ENCODE measurements at places on chromosomes 12 and 14.

- no peak for DNase-seq
These were observed 3.1 kb downstream of the C14orf180 start for GRCh38 chr14:104582662-104583061.

DNA sequence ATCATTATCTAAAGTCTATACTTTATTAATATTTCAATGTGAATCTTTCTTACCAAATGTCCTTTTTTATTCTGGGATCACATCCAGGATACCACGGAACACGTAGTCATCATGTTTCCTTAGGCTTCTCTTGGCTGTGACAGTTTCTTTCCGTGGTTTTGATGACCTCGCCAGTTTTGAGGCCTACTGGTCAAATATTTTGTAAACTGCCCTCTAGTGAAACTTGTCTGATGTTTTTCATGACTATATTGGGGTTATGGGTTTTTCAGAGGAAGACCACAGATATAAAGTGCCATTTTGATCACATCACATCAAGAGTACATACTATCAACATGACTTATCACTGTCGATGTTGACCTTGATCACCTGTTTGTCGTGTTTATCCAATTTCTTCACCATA is 14.1 kb upstream of the SERPINA6 start:
- DNase-seq = no peak

DNA sequence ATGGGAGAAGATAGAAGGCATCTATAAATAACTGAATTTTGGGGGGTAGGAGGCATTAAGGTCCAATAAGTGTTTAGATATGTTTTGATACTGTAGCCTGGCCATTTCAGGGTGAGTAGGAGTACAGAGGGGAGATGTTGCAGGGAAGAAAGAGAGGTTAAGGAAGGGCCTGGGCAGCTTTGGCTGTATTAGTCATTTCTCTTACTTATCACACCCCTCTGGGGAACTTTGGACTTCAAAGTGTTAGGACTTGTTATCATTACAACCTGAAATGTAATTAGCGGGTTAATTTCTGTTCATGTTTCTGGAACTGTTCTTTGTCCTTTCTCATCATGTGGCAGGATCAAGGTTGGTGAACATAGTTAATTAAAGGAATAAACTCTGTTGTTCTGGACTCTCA is 40.3 kb downstream of the SUSD6 start:
- no peak for DNase-seq

DNA sequence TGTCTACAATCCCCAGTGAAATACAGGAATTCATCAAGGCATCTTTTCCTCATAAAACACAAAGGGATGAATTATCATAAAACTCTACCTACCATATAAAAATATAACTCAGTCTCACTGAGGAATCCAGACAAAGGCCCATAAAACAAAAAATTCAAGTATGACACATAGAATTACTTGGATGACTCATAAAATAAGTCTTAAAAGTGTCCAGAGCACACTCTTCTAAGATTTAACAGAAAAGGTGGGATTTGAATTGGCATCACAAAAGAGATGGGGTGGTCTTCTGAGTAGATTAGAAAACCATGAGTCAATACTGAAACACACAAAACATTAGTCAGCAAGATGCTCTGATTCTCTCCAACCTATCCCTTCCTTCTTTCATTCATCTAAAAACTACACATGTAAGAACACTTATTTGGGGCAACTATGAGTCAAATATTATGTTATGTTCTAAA is 202.7 kb upstream of the GARIN6 start:
- no peak for DNase-seq

DNA sequence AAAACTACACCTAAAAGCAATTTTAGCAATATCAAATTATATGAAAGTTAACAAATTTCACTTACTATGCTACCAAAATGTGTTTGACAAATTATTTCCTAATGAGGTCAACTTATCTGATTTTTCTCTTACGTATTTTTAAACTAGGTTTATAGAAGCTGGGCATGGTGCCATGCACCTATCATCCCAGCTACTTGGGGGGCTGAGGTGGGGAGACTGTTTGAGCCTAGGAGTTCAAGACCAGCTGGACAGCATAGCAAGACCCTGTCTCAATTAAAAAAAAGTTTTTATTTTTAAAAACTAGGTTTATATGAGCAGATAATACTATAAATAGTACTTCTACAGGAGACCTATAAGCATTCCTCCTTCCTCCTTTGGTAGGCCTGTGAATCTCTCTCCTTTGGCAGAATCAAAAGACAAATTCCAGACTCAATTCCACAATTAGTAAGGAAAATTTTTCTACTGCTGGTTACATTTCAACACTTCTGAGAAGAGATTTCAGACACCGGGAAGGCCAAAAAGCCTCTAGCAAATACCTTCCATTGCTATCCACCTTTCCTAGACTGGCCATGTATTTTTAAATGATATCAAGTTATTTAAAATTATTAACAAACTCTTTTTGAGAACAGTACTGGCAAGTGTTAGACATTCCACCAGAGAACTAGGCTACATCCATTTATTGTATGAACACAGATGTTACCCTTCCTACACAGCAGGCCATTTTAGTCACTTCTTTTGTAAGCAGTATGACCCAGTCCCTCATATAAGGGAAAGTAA is 34.4 kb downstream of the CDK17 start:
- no peak for DNase-seq

DNA sequence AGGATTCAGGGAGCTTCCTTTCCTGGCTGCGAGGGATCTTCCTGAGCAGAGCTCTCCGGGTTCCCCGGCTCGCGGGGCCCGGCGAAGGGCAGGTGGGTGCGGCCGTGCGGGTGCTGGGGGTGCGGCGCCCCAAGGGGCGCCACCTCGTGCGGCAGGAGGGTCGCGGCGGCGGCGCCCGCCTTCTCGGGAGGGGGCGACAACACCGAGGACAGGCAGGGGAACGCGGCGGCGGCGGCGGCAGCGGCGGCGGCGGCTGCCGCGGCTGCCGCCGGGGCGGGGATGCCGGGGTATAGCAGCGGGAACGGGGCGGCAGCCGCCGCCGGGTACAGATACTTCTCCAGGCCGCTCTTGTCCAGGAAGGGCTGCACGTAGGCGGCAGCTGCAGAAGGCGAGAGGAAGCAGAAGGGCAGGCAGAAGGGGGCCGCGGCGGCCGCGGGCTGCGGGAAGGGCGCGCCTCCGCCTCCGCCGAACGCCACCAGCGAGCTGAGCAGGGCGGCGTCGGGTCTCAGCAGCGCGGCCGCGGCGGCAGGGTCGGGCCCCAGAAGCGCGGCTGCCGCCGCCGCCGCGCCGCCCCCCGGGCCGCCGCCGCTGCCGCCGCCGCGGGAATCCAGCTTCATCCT is 2.7 kb downstream of the BHLHE41 start:
- DNase-seq = no peak

GRCh38 chr12:47014474-47014873 is 64.9 kb upstream of the PCED1B start:
- no peak for DNase-seq

GRCh38 chr14:80390906-80391305 is 179.6 kb upstream of the DIO2 start:
- no peak for DNase-seq

DNA sequence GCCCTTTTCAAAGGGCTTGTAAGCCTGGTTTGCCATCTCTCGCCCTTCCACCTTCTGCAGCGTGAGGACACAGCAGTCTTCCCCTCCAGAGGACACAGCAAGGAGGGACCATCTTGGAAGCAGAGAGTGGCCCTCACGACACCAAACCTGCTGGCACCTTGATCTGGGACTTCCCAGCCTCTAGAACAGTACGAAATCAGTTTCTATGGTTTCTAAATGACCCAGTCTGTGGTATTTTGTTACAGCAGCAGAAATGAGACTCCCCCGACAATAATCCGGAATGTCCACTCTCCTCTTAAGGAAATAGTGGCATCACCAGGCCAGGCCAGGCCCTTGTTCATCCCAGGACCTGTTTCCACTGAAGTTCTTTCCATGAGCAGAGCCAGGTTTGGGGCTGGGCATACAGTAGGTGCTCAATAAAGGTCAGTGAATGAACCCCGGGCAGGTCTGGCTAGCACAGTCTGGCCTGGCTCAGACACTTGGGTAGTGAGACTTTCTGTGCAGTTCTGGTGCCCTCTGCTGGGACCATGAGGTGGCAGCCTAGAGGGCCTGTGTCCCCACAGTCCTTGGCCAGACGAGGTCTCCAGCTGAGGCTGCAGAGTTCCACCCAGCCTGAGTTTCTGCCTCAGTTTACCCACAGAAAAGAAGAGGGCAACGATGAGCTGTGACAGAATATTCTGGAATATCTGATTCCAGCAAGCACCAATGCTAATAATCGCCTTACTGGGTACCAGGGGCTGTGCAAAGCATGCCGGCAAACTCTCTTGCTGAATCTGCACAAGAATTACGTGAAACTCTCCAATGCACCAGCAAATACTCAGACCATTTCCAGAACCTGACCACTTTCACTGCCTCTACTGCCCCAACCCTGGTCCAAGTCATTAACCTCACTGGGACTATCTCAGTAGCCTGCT is 14.0 kb downstream of the ABCB9 start:
- DNase-seq = no peak

GRCh38 chr14:61472801-61473376 is 151.5 kb downstream of the PRKCH start:
- no peak for DNase-seq

DNA sequence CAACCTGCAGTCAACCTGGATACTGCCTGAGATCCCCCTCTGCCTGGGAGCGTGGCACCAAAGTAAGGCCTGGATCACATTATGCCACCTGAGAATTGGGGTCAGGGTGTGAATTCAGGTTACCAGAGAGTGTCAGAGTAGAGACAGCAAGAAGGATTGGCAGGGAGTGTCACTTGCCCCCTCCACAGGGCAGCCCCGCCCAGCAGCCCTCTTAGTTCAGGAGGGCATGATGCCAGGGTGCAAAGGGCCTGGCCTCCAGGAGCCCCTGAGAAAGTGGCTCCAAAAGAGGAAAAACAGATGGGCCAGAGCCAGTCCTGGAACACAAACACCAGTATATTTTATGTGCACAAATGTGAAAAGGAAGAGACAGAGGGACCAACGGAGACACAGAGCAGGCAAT is 18.6 kb downstream of the TMEM229B start:
- no peak for DNase-seq

- no peak for DNase-seq
These were observed 52.0 kb downstream of the PIK3C2G start for GRCh38 chr12:18313306-18313705.

DNA sequence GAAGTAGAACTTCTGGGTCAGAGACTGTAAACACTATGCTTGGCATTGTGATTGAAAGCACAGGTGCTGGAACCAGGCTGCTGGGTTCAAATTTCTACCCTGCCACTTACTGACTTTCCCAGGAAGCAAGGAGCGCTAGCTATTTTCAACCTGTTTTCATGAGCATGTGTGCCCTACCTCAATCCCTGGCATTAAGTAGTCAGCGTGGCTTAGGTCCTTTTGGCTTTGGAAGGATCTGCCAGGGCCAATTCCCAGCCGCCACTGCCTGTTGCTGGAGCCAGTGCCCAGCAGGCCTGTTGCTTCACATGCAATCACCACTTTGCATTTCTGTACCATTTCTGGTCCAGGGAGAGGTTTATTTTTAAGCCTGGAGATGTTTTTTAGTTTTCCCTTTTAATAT is 196.3 kb downstream of the TRHDE start:
- DNase-seq = no peak

DNA sequence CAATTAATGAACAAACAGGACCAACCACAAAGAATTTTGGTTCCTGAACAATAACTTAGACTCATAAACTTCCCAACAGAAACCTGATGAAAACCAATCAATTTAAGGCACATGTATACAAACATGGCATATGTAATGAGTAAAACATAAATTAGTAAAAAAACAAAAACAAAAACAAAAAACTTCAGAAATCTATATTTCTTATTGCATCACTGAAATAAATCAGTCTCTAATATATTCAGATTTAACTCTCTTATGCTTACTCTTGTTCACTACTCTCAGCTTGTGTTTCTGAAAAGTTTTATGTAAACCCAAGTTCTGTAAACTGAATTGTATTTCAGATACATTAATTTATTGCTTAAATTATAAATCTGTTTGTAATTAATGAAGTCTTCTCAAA is 233.7 kb downstream of the SLC25A21 start:
- no peak for DNase-seq

DNA sequence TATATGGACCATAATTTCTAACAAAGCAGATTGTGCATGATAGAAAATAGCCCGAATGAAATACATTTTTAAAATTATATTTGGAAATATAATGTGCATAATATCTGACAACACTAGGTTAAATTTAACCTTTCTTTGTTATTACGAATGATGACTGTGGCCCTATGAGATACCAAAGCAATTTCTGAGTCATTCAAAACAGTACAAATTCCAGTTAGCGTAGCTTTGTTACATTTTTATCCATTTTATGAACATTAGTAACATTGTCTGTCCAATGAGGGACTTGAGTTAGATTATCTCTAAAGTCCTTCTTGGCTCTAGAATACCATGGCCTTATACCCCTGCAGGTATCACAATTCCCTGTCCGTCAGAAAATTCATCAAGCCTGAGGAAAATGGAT is 39.0 kb upstream of the REP15 start:
- DNase-seq = no peak

- no peak for DNase-seq
These were observed 13.7 kb downstream of the TXNDC16 start for GRCh38 chr14:52538623-52539022.

DNA sequence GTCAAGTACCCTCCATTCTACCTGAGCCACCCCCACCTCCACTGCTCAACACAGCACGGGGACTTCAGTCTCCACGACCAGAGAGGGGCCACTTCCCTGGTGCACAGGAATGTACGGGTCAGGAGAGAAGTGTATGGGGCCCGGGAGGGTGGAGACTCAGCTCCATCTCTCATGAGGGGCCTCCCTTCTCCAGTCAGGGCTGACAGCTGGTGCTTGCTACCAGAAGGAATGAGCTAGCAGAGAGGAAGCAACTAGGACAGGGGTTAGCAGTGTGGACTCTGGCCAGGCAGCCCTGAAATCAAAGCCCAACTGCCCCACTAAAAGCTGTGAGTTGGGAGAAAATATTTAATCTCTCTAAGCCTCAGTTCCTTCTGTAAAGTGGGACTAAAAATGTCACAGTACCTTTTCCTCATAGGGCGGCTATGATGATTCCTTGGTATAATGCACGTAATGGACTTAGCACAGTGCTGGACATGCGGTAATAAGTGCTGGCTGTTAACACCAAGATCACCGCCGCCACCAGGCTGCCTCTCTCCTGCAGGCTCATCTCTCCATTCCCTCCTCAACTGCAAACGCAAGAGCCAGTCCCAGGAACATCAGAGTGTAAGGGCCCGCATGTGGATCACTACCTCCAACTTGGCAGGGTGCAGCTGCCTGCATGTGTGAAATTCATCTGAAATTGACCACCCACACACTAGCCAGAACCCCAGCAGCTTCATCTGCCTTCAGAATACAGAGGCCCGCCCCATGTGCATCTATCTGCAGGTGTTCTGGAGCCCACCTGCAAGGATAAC is 14.6 kb downstream of the ACTN1 start:
- DNase-seq = no peak

- peak; percentile 6 for DNase-seq
These were observed 376.8 kb downstream of the DPF3 start for GRCh38 chr14:72516936-72517700.

GRCh38 chr12:107423531-107423930 is 262.1 kb upstream of the PWP1 start:
- no peak for DNase-seq

DNA sequence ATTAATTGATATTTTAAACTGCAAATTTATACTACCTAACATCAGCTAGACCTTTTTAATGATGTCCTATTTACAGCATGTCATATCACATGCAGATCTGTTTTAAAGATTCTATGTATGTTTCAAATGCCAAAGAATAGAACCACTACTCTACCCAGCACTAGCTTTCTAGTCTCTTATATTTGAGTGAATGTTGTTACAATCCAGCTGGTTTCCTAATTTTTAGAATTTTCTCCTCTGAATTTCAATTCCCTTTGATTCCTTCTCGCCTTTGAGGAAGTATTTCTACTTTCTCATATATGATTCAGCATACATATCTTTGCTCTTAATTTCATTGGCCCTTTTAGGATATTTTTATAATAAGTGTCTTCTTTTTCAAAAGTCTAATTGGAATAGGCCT is 841.9 kb downstream of the TMTC2 start:
- DNase-seq = no peak
